Suppressor macrophage (primary cell): ENCODE measurements at places on chromosomes 6 and 20.

- DNase-seq: peak; percentile 10
Measured at GRCh38 chr6:152368751-152369624, 268.2 kb downstream of the SYNE1 start.

DNA sequence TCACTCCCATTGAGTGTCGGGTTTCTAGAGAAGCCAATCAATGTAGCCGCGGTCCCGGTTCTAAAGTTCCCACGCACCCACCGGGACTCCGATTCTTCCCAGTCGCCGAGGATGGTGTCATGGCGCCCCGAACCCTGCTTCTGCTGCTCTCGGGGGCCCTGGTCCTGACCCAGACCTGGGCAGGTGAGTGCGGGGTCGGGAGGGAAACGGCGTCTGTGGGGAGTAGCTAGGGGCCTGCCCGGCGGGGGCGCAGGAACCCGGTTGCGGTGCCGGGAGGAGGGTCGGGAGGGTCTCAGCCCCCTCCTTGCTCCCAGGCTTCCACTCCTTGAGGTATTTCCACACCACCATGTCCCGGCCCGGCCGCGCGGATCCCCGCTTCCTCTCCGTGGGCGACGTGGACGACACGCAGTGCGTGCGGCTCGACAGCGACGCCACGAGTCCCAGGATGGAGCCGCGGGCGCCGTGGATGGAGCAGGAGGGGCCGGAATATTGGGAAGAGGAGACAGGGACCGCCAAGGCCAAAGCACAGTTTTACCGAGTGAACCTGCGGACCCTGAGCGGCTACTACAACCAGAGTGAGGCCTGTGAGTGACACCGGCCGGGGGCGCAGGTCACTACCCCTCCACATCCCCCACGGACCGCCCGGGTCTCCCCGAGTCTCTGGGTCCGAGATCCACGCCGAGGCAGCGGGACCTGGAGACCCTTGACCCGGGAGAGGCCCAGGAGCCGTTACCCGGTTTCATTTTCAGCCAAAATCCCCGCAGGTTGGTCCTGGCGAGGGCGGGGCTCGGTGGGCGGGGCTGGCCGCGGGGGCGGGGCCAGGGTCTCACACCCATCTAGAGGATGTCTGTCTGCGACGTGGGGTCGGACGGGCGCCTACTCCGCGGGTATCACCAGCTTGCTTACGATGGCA, 35.2 kb upstream of the HLA-G start:
- DNase-seq: peak; percentile 88

DNA sequence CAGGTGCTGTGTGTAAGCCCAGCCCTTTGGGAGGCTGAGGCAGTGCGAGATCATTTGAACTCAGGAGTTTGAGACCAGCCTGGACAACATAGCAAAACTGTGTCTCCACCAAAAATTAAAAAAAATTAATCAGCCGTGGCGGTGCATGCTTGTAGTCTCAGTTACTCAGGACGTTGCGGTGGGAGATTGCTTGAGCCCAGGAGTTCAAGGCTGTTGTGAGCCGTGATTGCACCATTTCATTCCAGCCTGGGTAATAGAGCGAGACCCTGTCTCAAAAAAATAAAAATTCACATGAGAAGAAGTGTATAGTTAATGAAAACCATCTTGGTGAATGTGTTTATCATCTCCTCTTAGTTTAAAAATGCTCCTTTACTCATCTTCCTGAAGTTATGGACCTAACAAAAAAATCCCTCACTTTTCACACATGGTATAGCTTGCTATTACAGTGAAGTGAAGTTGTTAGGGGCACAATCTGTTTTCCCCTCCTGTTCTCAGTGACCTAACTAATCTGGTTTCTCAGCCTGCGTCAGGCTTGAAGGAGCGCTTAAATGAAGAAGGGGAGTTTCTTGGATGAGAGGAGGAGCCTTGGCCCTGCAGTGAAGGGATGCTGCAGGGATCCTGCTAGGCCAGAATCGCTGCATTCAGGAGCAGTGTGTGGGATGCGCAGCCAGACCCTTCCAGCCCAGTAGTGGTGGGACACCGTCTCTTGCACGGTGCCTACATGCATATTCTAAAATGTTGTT, 45.3 kb downstream of the JARID2 start:
- no peak for DNase-seq

GRCh38 chr6:42940493-42941045, 11.3 kb downstream of the CNPY3 start:
- no peak for DNase-seq

GRCh38 chr6:6091608-6092002, 84.9 kb upstream of the NRN1 start:
- DNase-seq: no peak

- DNase-seq: no peak
Measured at GRCh38 chr6:147961481-147962141, 381.0 kb upstream of the SASH1 start.

GRCh38 chr6:41273714-41274113, 12.8 kb downstream of the TREM1 start:
- no peak for DNase-seq

DNA sequence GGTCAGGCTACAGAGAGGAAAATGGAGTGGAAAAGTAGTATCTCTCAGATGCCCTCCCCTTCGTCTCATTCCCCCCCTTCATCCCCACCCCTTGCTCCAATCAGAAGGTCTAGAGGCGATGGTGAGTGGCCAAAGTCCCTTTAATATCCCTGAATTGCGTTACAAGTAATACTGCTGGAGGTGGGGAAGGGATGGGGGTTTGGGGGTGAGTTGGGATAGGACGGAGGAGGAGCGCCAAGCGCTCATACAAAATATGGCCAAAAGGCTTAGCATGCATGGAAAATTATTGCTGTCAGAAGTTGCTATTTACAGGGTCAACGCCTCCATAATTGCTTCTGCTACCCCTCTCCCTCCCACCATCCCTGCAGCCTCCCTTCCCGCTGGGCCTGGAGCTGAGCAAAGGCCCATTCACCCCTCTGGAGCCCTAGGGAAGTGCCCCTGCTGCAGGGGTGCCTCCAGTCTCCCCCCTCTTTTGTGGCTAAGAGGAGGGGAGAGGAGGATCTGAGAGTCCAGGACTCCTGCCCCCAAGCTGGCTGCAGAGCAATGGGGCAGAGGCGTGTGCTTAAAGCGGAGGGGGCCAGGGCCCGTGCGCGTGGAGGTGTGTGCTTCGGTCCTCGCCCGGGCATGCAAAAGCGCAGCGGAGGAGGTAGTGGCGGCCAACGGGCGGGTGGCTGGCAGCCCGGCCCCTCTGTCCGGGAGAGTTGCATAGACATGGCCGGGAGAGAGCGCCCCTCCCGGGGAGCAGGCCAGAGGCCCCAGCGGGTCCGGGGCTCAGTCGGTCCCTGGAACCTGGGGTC, 8.7 kb upstream of the SRXN1 start:
- no peak for DNase-seq

GRCh38 chr20:3472105-3472504, 1.3 kb downstream of the ATRN start:
- no peak for DNase-seq
